NCI-H2081 (cell line): ENCODE measurements at places on chromosomes 13 and 19.

DNA sequence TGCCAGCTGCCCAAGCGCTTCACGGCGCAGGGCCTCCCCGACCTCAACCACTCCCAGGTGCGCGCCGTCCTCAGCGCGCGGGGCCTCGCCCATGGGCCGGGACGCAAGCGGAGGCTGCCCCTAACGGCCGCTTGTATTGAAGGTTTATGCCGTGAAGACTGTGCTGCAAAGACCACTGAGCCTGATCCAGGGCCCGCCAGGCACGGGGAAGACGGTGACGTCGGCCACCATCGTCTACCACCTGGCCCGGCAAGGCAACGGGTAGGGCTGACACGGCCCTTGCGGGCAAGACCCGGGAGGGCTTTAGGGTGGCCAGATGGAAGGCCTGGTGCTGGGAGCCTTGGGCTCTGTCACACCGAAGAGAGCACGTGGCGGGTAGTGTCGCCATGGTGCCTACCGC, 23.2 kb downstream of the UPF1 start:
- no peak for DNase-seq

DNA sequence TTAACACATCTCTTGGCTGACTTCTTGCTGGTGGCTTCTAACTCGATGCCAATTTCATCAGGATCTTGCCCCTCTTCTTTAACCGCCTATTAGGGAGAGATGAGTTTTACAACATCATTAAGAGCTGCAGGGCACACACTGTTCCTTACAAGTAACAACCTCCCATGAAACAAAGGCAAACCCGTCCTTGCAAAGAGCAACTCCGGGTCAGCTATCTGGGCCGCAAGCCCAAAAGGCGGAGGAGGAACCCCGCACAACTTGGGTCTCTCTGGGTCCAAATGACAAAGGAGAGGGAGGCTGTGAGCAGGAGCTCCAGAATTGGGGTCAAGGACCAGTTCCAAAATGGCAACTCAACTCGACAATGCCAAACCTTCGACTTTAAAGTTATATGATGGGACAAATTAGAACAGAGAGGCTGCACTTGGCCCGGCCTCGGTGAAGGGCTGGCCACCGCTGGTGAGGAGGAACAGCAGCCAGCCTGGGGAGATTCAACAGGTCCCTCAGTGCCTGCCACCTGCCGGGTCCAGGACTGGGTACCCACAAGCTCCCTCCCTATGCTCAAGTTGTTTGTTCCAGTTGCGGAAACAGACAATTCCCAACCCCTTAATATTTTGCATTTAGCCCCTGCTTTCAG, 1.1 kb downstream of the SAFB2 start:
- no peak for DNase-seq

GRCh38 chr19:23718802-23719201, 31.8 kb upstream of the ZNF675 start:
- no peak for DNase-seq

- DNase-seq: no peak
Observed at GRCh38 chr13:27171244-27171826, at the start of gene USP12. TSS of gene USP12 (minus strand) at chr13:27171811. CDS start at chr13:27171639, 172 bp downstream.

DNA sequence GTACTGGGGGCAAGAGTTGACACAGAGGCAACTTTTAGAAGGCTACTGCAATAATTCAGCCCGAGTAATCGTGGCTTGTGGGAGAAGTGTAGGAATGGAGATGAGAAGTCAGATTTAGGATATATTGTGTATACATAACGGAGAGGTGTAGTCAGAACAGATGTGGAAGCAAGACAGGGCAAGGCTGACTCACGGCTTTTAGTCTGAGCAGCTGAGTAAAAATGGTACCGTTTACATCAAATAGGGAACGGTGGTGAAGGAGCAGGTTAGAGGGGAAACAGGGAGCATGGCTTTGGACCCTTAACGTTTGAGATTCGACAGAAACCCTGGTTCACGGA, 796 bp upstream of the LSM14A start:
- DNase-seq: no peak

DNA sequence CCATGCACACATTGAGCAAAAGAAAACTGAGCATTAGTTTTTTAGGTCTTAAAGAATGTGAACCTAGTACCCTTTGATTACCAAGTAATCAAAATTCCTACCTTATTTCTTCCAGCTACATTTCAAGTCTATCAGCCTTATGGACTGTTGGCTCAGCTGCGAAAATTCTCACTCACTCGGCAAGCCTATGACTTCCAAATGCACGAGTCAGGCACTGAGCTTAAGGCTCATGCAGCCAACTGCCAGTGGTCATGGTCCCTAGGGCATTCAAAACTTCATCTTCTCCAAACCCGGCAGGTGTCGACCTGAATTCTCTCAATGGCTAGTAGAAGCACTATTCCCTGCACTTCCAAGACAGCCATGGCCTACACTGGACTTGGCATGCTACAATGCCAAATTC, 41.2 kb downstream of the RUBCNL start:
- no peak for DNase-seq

- DNase-seq: no peak
Observed at GRCh38 chr13:78601874-78602560, 1.3 kb downstream of the POU4F1 start.
